CD4-positive, alpha-beta memory T cell (primary cell): ENCODE measurements at places on chromosomes 16 and 17.
A peak's percentile ranks its signal among the peaks of the same experiment; 100 is the strongest.

GRCh38 chr17:80798595-80799537, 192.8 kb upstream of the CHMP6 start:
- DNase-seq = no peak

GRCh38 chr17:75996665-75997590, 3.7 kb upstream of the CDK3 start:
- peak; percentile 23 for DNase-seq

DNA sequence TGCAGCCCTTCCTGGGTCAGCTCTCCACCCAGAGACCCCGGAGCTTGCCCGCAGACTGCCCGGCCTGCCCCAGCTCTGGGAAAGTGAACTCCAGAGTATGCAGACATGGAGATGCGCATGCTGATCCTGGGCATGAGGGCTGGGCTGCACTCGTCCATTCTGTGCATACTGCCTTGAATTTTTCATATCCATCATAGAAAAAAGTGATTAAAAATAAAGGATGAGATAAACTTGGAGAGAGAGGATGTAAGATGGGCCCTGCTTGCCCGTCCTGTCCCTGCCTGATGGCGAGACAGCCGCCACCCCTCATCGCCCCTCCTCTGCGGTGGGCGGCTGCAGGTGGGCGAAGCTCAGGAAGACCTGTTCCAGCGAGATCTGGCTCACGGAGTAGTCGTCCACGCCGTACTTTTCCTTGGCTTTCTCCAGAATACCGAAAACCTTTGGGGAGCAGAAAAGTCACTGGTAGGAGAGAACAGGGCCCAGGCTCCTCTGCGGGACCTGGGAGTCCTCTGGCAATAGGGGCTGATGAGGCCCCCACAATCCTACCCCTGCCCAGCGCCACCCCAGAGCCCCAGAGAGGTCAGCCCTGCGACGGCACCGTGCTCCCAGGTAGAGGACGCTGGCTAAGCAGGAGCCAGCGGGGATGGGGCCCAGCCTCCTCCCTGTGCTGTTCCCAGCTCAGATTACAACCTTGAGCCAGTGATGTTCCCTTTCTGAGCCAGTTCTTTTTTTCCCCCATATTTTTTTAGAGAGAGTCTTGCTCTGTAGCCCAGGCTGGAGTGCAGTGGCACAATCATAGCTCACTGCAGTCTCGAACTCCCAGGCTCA, 8.7 kb upstream of the RNPS1 start:
- no peak for DNase-seq

GRCh38 chr17:55284001-55284884, 19.5 kb downstream of the HLF start:
- DNase-seq = no peak

DNA sequence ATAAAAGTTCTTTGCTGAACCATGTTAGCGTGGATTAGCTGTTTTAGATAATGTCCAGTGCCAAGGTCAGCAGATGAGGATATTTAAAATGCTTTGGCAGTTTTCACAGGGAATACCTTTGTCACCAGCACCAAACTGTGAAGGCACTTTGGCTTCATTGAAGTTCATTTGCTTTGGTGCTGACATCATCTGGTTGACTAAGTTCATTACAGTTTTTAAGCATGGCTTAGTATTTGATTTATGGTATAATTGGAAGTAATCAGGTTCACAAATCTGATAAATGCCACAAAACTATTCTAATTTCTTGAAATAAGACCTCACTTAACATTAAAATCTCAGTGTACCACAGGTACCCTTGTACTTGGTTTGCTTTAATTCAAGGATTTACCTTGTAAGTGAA, 4.3 kb downstream of the GID4 start:
- DNase-seq = no peak

DNA sequence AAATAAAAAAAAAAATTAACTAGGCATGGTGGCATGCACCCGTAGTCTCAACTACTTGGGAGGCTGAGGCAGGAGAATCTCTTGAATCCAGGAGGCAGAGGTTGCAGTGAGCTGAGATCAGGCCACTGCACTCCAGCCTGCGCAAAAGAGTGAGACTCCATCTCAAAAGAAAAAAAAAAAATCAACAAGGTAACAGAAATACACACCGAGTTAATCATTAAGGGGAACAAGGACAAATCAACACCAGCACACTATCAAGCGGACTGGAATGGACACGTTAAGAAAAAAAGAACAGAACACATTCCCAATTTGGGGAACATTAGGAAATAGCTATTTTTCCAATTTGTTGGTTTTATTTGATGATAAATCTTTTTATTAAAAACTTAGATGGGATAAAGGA, 28.4 kb upstream of the GLG1 start:
- DNase-seq = no peak

- DNase-seq = no peak
Observed at GRCh38 chr16:84739349-84740124, 39.7 kb downstream of the USP10 start.

- no peak for DNase-seq
Observed at GRCh38 chr17:18161207-18162145, 22.2 kb upstream of the ALKBH5 start.

GRCh38 chr16:72427051-72427782, 255.3 kb upstream of the PMFBP1 start:
- DNase-seq = no peak

DNA sequence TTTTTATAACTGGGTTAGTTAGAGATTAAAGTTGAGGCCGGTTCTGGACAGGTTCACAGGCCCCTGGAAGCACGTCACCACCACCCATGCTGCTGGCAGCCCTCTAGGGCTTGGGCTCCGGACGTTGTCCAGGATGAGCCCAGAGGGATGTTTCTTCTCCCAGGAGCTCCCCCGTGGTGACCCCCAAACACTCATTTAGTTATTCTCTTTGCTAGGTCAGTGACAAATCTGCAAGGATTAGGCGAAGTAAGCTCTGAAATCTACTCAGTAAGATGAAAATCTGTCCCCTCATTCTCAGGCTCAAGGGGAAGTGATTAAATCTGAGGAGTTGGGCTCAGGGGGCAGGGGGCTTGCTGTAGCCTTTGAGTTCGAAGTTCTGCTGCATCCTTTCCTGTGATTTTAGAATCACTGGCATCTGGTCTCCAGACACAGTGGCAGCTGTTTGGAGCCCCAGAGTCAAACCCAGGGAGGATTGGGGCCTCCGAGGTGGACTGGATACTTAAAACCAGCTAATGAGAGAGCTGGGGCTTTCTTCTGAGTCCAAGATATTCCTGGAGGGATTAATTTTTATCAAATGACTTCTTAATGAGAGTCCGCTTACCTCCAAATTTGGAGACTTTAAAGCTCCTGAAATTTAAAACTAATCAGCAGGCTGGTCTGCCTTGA, 49.2 kb upstream of the HS3ST2 start:
- DNase-seq = no peak

GRCh38 chr17:74795327-74796020, 19.3 kb upstream of the NAT9 start:
- DNase-seq = no peak

DNA sequence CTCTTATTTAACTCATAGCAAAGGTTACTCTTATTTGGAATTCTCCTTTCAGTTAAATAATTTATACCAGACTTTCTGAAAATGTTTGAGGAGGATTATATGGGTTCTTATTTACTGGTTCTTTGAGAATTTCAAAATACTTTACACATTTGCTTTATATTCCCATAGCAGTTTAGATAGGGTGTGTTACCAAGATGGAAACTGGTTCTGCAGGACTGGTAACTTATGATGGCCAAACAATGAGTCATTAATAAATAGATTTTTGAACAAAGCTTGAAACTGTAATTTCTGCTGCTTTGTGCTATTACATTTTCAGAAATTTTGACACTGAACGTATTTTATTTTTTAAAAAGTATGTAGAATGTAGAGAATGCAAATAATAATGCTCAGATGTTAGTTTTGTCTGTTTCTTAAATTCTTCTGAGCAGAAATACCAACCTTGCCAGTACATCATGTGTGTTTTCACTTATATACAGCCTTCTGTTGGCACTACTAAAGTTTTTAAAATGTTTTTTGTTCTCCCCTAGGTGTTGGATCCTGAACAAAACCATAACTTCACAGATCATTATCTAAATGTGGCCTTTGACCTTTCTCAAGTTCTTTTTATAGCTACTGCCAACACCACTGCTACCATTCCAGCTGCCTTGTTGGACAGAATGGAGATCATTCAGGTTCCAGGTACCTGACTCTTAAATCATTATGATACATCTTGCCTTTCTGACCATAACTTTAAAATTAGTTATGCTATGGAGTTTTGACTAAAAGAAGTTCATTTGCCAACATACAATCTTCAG, 48.3 kb upstream of the ABCC11 start:
- DNase-seq = no peak

DNA sequence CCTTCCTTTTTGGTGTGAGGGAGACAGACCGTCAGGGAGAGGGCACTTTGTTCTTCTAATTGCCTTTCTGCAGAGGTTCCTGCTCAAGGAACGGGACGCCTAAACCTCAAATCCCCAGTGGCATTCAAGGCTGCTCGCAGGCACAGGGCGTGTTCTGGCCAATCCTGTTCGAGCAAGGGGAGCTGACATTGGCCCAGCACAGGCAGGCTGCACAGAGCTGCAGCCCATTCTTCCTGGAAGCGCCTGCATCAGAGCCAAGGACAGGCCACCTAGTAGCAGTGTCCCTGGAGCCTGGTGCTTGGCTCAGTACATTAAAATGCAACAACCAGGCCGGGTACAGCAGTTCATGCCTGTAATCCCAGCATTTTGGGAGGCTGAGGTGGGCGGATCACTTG, 72.2 kb upstream of the CREBBP start:
- DNase-seq = no peak

DNA sequence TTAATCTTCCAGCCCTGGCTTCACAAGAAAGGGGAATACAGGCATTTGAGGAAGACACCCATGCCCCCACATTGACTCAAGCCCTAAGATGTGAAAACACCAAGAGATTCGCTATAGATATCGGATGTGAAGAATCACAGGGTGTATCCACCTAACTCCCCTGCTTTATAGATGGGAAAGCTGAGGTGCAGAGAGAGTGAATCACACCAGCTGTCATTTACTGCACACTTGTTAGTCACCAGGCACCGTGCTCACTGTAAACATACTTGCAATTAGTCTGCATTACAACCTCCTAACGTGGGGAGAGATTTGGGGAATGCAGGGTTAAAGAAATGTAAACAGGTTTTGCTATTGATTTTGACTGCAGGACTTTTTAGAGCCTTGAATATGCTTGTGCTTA, 325.5 kb downstream of the C16orf95 start:
- DNase-seq = no peak

DNA sequence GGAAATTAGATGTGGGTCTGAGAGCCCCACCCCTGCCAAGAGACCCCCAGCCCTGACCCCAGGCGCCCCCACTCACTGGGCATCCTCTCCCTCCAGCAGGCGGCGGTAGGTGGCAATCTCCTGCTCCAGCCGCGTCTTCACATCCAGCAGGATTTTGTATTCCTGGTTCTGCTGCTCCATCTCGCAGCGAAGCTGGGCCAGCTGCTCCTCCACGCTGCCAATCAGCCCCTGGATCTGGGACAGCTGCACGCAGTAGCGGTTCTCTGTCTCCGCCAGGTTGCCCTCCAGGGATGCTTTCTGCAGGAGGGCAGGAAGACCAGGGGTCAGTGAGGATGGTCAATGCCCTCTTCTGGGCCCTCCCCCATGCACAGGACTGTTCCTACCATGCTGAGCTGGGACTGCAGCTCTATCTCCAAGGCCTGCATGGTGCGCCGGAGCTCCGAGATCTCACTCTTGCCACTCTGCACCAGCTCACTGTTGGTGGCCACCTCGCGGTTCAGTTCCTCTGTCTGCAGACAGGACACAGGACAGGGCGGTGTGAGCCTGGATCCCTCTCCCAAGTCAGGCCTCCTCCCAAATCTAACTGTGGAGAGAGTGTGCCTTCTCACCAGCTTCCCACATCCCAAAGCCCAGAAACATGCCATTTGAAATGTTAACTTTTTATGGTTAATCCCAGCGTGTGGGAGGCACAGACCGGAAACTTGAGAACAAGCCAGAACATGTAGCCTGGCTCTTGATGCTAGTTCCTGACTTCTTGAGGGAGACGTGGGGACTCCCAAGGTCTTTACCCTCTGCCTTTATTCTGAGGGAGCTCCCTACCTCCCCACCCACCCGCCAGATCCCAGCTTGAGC, 3.6 kb downstream of the KRT17 start:
- no peak for DNase-seq

DNA sequence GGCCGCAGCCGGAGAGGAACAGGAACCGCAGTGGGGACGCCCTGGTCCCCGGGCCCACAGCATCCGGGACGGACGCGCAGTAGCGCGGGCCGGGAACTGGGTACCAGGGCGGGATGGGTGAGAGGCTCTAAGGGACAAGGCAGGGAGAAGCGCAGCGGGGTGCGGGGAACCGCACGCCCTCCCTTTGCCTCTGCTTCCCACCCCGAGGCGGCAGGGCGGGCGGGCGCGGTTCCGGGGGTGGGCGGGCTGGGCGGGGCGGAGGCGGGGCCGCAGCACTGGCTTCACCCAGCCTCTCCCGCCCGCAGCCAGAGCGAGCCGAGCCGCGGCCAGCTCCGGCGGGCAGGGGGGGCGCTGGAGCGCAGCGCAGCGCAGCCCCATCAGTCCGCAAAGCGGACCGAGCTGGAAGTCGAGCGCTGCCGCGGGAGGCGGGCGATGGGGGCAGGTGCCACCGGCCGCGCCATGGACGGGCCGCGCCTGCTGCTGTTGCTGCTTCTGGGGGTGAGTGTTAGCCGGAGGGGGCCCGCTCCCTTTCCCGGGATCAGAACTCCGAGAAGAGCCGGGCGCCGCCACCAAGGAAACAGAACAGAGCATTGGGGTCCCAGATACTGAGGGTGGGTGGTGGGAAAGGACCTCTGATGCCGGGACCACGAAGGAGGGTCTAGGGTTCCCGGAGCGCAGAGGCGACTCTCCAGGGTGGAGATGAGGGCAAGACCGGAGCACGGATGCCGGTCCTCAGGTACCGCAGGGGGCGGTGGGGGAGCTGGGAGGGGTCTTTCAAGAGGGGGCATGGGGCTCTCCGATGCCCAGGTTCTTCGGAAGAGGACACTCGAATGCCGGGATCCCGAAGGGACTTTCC, at the start of gene NGFR:
NGFR (plus strand) TSS at position 308 of the 856 bp plus-strand sequence; CDS start at position 433, 125 bp downstream.
- peak; percentile 43 for DNase-seq

GRCh38 chr16:4415538-4416199, 727 bp downstream of the CORO7 start:
- peak; percentile 76 for DNase-seq

- no peak for DNase-seq
Observed at GRCh38 chr16:54312502-54312991, 26.0 kb upstream of the IRX3 start.

GRCh38 chr17:76582660-76583059, 3.0 kb downstream of the ST6GALNAC2 start:
- no peak for DNase-seq

DNA sequence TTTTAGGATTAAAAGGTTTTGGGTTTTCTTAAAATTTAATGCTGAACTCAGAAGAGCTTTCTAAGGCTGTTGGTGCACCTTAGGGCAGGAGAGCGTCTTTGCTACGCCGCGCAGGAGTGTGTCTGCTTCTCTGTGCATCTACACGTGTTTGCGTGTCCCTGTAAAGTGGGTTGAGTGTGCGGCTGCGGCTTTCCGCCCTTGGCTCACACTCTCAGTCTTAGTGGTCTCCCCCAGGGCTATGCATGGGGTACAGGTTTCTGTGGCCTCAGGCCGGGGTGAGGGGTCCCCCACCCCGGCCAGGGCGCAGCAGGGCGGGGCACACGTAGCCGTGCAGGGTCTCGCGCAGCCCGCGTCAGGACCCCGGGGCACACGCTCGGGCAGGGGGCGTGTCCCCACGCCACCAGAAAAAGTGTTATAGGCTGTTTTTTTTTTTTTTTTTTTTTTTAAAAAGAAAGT, 727 bp upstream of the TENT4B start:
- DNase-seq = peak; percentile 83

- DNase-seq = no peak
Observed at GRCh38 chr17:65053354-65053881, 3.1 kb downstream of the GNA13 start.
